NCI-H2107 (cell line): ENCODE measurements at places on chromosomes 12 and 14.

- no peak for DNase-seq
Observed at GRCh38 chr12:17954788-17955187, 135.2 kb downstream of the RERGL start.

GRCh38 chr14:51865953-51866747 lies 5.7 kb downstream of the GNG2 start:
- no peak for DNase-seq

- DNase-seq = no peak
Observed at GRCh38 chr14:60819575-60819974, 85.0 kb downstream of the MNAT1 start.

GRCh38 chr12:107026806-107027635 lies 40.1 kb upstream of the MTERF2 start:
- no peak for DNase-seq

DNA sequence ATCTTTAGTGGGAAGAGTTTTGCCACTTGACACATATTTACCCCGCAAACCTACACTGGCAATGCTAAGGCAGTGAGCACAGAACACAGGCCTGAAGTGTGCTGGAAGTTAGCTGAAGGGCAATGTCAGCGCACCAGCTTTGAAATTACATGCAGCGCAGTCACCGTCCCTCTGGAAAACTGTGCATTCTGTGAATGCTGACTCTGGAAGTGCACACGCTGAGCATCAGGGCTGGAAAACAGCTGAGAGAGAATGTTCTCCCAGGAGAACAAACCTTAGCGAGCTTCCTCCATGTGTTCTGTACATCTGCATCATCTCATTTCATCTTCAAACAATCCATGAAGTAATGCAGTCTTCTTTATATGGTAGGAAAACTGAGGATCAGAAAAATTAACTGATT lies 448.2 kb downstream of the NRXN3 start:
- no peak for DNase-seq

GRCh38 chr12:94754653-94755052 lies 104.3 kb upstream of the TMCC3 start:
- DNase-seq = no peak

GRCh38 chr12:67748743-67749040 lies 100.1 kb downstream of the DYRK2 start:
- no peak for DNase-seq

DNA sequence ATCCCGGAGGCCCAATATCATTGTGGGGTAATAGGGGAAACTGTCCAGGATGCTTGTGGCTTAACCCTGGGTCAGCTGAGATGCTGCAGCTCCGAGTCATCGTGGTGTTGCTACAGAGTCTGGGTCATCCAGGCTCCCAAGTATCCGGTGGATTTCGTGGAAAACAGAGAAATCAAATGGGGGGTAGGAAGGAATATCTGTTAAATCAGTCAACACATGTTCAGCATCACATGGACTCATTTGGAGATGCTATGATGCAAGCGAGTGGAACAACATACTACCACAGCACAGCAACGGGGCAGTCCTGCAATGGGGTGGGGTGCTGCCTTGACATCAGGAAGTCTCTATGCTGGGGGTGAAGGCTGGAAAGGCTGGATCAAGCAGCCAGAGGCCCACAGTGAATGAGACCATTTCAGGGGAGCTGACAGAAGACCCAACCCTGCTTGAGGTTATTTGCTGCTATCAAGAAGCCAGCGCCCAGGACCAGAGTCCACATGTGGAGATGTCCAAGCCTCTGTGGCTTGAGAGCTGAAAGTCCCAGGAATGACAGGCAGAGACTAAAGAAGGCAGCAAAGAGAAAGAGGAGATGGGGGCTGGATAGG lies 22.9 kb downstream of the VDR start:
- DNase-seq = no peak

DNA sequence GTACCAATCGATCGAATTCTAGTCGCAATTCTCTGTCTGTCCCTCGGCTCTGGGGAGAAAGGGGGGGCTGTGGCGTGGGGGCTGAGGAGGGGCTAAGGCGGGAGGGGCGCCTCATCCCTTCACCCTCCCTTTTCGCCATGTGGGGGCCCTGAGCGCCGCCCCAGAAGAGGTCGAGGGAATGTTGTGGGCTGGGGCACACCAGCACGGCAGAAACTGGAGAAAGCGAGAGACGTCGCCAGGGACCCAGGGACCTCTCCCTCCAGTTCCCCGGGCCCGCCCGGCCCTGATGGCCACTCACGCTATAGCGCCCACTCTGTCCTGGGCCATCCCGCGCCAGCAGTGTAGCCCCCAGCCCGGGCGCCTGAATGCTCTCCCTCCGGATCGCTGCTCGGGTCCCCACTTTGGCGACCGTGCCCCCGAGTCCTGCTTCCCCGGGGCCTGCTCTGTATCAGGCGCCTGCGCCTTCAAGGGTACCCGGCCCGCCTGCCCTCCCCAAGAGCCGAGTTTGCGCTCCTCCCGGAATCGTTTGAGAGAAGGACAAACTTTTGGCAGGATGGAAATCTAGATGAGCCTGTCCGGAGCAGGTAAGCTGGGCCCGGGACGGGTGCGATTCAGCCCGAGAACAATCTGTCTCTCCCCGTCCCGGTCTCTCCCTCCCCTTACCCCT lies 62.6 kb downstream of the SMUG1 start:
- no peak for DNase-seq

GRCh38 chr14:60646226-60646818 lies 3.0 kb downstream of the SIX1 start:
- peak; percentile 76 for DNase-seq

DNA sequence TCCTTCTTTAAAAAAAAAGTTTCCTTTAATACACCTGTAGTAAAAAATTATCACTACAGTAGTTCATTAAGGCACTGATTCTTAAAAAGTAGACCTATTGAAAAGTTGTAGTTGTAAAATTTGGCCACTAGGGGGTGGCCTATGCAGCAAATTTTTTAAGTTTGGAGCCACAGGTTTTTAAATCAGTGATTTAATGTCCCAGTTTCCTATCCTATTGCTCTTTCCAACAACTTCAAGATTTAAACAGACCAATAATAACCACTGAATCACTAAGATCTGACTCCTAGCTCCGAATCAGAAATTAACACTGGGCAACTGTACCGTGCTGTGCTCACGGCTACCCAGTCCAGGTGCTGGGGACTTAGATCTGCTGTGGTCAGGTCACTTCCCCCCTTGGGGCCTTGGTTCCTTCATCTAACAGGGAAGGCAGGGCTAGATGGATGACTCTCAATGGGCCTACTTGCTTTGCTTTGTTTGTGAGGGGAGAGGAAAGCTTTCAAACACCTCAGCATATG lies 279.3 kb downstream of the MED13L start:
- DNase-seq = peak; percentile 28

- no peak for DNase-seq
Observed at GRCh38 chr12:1635301-1636095, 6.5 kb downstream of the WNT5B start.

DNA sequence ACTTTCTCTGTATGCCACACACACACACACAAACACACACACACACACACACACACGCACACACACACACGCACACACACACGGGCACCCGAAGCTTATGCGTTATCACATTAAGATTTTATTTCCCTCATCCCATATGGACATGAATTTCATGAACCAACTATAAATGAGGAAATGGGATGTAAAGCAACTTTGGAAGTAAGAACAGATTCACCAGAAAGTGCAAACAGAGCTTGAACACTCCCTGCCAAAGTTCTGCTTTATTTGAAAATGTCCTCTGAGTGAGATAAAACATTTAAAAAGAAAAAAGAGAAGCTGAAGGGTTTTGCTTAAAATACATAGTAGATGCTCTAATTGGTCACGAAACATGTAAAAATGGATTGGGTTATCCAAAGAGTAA lies 90.4 kb upstream of the OTX2 start:
- no peak for DNase-seq

- peak; percentile 51 for DNase-seq
Observed at GRCh38 chr14:49892301-49892635, 614 bp upstream of the ARF6 start.

DNA sequence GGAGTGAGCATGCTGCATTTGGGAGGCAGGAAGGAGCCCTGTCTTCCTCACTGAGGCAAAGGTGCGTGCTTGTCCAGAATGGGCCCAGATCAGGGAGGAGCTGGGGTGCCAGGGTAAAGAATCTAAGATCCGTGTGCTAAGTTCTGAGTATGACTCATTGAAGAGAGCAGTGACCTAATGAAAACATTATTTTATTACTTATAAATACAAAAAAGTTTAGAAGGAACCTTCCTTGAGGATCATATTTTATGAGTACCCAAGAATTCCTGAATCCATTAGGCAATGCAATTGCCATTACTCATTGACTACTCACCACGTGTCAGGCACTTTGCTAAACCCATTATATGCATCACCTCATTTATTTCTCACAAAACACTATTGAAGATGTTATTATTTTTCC lies 264.7 kb downstream of the EGLN3 start:
- no peak for DNase-seq

DNA sequence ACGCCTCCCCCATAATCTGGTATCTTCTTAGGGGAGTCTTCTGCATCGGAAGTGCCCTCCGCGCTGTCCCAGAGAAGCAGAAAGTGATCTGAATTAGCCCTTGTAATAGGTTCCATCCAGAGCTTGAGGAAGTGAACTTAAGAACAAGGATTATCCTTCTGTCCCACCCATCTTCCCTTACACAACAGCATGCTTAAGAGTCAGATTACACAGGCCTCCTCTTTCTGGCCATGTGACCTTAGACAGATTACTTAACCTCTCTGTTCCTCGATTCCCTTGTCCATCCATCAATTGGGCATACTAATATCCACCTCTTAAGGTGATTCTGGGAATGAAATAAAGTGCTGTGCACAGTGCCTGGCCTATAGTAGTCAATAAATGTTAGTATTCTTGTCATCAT lies 11.4 kb downstream of the CABP1 start:
- no peak for DNase-seq

DNA sequence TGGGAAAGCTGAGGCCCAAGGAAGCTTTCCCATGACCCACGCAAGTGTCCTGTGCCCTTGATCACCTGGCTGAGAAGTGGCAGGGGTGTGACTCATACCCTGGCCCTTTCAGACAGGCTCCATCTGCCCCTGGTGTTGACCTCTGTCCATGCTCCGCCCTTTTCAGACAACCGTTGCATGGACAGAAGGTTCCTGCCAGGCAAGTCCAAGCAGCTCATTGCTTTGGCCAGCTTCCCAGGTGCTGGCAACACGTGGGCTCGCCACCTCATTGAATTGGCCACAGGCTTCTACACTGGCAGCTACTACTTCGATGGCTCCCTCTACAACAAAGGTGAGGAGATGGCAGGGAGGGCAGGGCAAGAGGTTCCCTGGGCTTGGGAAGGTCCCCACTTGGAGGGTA lies 103.5 kb downstream of the WSCD2 start:
- DNase-seq = no peak

DNA sequence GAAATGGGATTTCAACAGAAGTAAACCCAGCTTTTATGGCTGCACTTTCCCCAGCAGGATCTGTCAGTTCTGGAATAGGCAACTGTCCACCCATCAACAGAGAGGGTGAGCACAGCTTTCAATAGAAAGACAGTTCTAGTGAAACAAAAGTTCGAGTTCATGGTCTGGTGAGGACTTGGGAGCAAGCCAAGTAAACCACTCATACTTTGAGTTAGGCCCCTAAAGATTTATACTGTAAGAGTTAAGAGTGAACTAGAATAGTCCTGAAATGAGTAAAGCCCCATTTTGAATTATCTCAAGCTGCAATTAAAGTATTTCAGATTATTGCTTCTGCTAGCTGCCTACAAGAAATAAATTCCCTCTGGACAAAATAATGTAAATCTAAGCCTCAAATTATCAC lies 82.6 kb downstream of the METTL25 start:
- no peak for DNase-seq

DNA sequence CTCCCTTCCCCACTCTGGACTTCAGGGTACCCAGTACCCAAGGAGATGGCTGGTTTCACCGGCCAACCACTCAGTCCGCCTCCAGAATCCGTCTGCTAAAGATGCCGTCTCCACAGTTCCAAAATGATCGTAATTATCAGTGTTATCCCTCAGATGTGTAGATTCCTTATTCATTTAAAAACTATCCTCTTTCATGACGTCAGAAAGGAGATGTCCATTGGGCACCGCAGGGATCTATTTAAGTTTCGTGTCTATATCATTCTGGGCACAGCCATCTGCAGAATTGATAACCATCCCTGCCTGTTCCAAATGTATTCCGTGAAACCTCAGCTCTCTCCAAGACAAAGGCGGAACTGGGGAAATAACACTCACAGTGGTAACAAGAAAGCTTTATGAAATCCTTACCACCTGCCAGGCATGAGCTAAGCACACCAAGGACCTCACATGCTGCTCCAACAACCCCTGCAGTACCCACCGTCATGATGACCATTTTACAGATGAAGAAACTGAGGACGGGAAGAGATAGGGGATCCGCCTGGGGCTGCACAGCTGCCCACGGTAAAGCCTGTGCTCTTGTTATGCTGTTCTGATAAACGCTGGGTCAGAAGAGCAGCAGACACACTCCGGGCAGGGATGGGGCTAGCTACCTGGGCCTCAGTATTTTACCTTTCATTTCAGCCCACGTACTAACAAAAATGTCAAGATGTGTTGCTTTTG lies 90.0 kb downstream of the BCL11B start:
- DNase-seq = no peak

GRCh38 chr12:16385782-16386646 lies 38.6 kb downstream of the MGST1 start:
- DNase-seq = peak; percentile 56

DNA sequence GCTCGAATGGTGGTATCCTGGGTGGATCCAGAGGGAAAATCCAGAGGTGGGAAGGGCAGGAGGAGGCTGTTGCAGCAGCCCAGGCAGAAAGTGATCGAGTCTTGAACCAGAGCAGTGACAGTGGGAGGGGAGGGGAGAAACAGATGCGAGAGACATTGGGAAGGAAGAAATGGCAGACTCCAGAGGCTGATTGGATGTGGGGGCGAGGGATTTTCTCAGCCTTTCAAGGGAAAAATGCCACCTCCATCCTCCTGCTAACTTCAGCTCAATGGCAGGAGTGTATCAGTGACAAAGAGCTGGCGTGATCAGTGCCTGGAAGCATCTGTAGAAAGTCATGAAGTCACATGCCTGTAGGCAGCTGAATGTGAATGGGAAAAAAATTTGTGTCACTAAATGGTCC lies 38.6 kb upstream of the NRXN3 start:
- no peak for DNase-seq

DNA sequence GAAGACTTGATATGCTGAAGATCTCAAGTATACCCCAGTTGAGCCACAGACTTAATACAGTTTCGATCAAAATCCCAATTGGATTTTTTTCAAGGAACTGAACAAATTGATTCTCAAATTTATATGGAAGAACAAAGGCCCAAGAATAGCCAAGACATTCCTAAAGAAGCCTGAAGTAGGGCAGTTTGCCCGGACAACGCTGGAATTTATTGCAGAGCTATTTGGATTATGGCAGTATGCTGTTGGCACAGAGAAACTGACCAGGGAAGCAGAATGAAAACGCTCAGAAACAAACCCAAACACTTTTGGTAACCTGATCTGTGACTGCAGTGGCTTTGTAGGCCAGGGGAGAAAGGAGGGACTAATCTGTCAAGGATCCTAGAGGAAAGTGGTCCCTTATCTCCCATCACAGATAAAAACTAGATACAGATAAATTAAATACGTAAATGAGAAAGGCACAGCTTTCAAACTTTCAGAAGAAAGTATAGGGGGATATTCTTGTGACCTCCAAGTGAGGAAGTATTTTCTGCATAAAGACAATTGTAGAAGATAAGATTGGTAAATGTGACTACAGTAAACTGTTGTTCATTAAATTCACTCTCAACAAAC lies 35.9 kb upstream of the GSC start:
- no peak for DNase-seq

- DNase-seq = no peak
Observed at GRCh38 chr12:6567112-6567670, 900 bp downstream of the NOP2 start.

- DNase-seq = no peak
Observed at GRCh38 chr12:33828326-33828725, 194.0 kb upstream of the ALG10 start.
